ENCODE measurements at places on chromosomes 2 and 18.

DNA sequence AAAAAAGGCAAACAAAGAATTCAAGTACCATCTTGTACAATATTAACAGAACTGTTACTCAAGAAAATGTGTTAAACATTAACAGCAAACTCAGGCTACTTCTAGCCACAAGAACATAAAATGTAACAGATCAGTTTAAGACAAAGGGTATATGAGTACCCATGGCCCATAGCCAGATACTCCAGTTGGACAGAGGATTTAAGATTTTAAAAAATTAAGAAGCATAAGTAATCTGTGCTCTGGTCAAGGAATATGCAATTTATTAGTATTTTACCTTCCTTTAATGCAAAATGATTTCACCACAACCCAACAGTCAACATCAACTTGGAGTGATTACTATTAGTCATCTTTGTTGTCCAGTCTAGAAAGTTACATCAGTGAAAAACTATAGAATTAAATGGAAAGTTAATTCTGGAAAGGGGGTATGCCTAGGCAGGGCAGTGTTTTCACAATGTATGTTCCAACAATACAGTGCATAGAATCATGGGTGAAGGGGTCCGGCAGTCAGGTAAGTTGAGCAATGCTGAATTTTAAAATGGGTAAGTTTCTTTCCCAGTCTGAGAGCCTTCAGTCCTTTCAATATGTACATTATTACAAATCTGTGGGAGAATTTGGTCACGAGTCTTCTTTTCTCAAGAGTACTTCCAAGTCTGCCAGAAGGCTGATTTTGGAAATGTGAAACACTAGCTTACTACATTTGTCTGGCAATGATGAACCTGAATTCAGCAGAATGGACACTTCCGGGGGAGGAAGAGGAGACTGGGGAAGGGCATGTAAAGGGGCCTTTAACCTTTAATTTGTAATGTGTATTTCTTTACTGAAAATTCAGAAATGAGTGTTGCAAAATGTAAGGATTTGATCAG is 34.5 kb downstream of the SFT2D3 start:
- no peak for DNase-seq

DNA sequence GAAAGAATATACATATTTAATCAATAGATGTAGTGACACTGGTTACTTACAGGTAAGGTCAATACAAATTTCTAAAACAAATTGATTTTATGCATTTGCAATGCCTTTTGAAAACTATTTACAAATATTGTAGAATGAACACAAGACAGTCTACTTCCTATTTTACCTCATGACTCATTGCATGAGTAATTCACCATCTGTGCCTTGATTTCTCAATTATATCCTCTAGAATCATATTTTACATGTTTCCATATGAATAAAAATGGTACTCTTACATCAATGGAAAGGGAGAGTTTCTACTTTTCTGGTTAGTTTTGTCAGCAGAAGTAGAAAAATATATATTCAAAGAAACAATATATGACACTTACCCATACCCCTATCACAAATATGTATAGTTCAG is 203.8 kb upstream of the CDH7 start:
- DNase-seq = no peak

DNA sequence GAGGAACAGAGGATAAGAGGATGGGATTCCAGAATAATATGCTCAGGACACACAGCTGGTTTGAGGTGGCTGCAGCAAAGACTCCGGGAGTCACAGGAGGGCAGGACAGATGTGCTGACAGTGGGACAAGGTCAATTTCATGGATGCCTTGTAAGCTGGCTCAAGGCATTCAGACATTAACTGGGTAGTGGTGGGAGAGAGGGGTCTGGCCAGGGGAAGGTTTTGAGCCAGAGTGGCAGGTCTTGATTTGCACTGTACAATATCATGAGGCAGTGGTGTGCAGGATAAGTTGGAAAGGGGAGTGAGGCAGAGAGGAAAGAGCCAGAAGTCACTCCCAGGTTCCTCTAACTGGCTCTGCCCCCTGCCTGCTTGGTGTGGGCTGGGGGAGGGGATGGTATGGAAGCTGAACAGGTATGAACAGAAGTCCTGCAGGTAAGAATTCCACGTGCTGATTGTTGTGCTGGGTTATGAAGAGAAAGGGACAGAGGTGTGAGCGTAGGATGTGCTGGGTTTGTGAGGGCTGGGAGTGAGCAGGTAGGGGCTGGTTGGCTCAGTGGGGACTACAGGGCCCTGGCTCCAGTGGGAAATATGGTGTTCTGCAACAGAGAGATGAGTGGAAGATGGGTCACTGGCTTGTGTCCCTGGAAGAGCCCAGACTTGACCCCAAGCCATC is 141.7 kb upstream of the COPS8 start:
- no peak for DNase-seq

GRCh38 chr2:196718419-196719109 is 79.0 kb downstream of the CCDC150 start:
- DNase-seq = no peak

- no peak for DNase-seq
These were observed 188.5 kb downstream of the TPGS2 start for GRCh38 chr18:36640021-36640952.

DNA sequence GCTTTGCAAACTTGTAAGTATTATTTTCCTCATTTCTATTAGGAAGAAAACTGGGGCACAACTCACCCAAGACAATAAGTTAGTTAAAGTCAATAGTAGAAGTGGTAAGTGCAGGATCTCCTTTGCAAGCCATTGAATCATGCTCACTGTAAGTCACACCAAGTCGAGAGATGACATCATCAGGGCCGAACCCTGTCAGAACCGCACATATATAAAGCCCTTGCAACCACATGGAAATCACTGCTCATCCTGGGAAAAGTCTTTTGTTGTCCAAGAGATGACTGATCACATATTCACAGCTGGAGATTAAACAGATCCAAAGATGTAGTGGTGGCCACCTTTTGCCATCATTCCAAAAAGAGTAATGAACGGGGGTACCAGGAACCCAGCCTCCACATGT is 484.8 kb upstream of the ID2 start:
- DNase-seq = no peak

DNA sequence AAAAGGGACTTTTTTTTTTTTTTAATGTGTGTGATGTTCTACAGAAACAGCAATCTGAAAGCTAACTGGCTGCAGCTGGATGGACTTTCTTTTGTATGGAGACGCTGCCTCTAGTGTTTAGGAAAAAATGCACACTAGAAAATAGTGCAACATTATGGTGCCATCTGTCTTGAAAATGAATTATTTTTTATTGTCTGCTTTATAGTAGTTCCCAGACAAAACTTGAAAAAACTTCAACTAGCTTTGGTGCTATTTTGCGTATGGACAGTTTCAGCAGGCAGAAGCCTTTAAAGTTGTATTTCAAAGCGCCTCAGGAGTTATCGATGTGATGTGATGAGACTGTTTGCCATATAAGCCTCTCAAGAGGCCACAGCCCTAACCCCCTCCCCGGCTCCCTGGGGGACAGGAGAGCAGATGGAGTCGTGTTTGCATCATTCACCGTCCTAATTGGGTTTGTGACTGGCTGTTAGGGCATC is 86.9 kb downstream of the LTBP1 start:
- DNase-seq = no peak

GRCh38 chr2:143553261-143553660 is 424.0 kb downstream of the ARHGAP15 start:
- DNase-seq = no peak

GRCh38 chr2:239813261-239814115 is 211.7 kb downstream of the NDUFA10 start:
- no peak for DNase-seq

- no peak for DNase-seq
These were observed 33.9 kb downstream of the MBP start for GRCh38 chr18:77098538-77099174.
